T-cell (primary cell): ENCODE measurements at places on chromosomes 1 and 21.

DNA sequence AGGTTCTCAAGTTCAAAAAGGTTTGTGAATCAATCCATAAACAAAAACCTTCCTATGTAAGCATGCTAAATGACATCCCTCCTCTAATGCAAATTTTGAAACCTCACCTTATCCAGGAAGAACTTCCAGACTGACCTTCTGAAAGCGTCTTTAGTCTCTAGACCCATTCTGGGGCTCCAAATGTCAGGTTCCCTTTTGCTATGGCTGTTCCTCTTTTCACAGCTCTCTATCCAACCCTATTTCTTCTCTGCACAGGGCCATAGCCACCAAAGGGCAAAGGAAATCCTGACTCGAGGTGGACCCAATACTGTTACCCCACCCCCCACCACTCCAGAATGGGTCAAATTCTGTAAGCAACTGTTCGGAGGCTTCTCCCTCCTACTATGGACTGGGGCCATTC, 3.4 kb downstream of the ATP1A4 start:
- no peaks in the 10 kb centered on the region for H3K4me1 ChIP-seq
- DNase-seq: no peak
- H3K4me3 ChIP-seq: no peak overlapping the region

DNA sequence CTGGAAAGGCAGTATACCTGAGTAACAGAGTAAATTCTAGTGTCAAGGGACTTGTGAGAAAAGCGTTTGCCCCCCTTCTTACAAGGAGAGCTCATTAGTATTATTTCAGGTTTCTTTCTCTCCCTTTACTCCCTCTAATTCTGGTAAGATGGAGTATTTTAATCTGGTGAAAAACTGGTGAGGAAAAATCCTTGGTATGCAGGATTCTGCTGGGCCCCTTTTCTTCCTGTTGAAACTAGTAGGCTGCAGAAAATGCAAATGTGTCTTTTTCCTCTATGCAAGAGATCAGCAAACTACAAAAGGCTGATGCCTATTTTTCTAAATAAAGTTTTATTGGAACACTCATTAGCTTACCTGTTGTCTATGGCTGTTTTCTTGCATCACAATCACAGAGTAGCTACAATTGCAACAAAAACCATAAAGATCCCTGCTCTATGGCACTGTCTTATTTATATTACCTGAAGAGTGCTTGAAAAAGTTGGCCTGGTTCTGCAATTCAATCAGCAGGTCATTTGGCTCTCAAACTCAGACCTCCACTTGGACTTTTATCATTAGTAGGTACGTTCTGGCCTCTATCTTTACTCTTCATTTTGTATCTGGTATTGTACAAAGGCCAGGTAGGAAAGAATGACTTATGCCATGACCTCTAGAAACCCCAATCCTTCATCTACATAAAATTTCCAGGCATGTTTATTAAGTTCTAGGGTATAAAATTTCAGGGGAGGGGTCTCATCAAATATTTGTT, 109.6 kb downstream of the AKT3 start:
- H3K4me1 ChIP-seq: no peaks in the 10 kb centered on the region
- H3K27ac ChIP-seq: no peak overlapping the region
- H3K36me3 ChIP-seq: no peaks in the 10 kb centered on the region
- no peaks in the 10 kb centered on the region for H3K27me3 ChIP-seq
- DNase-seq: no peak

DNA sequence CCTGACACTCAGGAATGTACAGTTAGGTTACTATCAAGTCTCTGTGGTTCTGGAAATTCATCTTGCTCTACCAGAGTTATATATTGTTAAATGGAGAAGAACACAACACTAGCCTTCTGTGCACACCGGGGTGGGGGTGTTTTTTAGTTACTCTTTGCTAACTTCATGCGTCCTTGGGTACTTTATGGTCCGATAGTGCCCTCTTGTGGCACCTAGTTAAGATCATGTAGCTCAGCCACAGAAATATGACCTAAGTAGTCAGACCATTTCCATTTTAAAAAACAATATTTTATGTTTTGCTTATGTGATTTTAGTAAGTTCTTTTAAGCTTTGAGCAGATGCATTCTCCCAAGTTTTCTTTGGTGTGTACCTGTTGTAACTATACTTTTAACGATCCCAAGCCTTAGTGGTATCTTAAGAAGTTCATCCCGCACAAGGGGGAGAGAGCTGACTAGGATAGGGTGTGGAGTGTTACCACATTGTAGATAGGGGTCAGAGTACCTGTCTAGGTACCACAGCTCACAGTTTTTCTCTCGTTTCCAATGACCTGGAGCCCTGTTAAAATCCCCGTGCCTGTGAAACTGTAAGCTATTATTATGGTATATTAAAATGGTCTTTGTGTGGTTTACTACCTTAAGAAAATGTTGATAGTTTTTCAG, 20.6 kb upstream of the SH3D21 start:
- H3K36me3 ChIP-seq: peaks cover 8% of the 10 kb centered on the region
- H3K4me1 ChIP-seq: no peaks in the 10 kb centered on the region
- no peaks in the 10 kb centered on the region for H3K27me3 ChIP-seq
- no peak overlapping the region for H3K4me3 ChIP-seq

DNA sequence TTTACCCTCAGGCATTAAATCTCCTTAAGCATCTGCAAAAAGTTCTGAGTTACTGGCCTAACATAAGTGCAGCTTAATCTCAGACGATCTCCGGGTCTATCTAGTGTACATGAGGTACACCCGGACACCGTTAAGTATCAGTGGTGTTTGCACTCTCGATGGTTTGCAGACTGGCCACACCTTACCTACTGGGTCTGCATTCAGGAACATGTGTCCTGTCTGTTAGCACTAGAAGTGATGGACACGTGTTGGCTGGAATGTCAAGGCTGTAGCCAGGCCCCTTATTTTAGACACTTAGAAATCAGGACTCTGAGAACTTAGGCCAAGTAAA, 783 bp upstream of the AGL start:
- DNase-seq: no peak
- H3K27ac ChIP-seq: peak overlapping the region; percentile 71
- no peaks in the 10 kb centered on the region for H3K27me3 ChIP-seq

DNA sequence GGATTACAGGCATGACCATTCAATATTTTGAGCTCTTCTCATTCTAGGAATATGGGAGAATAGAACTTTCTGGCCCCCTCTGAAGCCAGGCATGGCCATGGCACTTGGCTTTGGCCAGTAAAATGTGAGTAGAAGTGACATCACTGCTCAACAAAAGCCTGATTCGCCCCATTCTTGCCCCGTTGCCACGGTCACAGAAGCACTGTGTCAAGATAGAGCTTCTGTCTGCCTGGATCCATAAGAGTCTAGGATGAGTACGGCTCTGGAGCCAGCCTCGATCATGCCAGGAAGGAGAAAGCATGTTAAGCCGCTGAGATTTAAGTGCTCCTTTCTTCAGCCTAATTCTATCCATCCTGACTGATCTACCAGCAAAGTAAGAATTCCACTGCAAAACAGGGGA, 113.1 kb downstream of the TIAM1 start:
- H3K27ac ChIP-seq: no peak overlapping the region

GRCh38 chr1:29258976-29259801, 22.9 kb downstream of the PTPRU start:
- no peak for DNase-seq
- H3K4me1 ChIP-seq: no peaks in the 10 kb centered on the region
- H3K4me3 ChIP-seq: peak overlapping the region; percentile 52
- H3K27me3 ChIP-seq: peaks cover 59% of the 10 kb centered on the region
- no peaks in the 10 kb centered on the region for H3K36me3 ChIP-seq

- peaks cover 8% of the 10 kb centered on the region for H3K27me3 ChIP-seq
- DNase-seq: no peak
- H3K4me3 ChIP-seq: peak overlapping the region; percentile 77
Observed at GRCh38 chr21:41926117-41926806, 27.6 kb downstream of the C2CD2 start.

- H3K27ac ChIP-seq: no peak overlapping the region
- no peak for DNase-seq
- no peak overlapping the region for H3K4me3 ChIP-seq
- H3K27me3 ChIP-seq: no peaks in the 10 kb centered on the region
- no peaks in the 10 kb centered on the region for H3K36me3 ChIP-seq
- H3K4me1 ChIP-seq: no peaks in the 10 kb centered on the region
Observed at GRCh38 chr1:218817071-218817470, 356.6 kb upstream of the LYPLAL1 start.

DNA sequence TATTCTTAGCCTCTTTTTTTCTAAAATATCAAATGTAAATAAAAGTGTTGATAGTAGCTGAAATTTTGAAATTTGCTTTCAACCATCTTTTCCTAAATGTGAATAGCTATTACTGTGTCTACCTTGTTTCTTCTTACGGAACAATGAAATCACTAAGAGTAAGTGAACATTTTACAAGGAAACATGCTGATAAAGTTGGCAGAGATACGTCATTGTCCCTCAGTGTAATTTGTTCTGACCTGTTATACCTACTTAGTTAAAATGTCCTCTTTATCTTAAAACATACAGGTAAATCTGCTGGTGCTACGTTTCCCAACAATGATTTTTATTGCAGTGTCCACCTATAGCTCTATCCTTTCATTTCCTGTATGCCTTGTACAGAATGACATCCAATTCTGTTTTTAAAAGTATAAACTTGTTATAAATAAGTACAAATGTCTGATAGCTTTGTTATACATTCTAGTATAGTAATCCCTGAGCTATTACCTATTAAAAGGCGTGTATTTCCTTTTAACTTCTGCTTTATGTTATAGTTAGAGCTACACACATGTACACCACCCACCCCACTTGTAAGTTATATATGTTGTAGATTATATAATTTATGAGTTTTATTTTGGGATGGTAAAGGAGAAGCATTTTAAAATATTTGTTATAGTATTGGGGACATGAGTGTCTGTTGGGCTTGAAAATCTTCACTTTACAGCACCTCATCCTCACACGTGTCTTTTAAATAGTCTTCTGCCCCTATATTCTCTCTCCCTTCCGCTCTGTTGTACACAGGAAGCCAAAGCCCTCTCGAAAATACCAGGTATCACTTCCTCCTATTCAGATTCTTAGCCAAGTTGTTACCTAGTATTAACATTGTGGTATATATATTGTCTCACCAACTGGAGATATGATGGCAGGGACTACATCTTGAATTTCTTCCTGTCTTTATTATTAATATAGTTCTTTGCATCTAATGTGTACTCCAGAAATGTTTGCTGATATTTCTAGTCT, 25.2 kb downstream of the LAMC1 start:
- no peak for DNase-seq
- H3K4me1 ChIP-seq: peaks cover 3% of the 10 kb centered on the region
- H3K36me3 ChIP-seq: no peaks in the 10 kb centered on the region
- H3K27ac ChIP-seq: no peak overlapping the region
- no peaks in the 10 kb centered on the region for H3K27me3 ChIP-seq
- no peak overlapping the region for H3K4me3 ChIP-seq

- peak overlapping the region; percentile 100 for H3K4me3 ChIP-seq
- DNase-seq: no peak
Observed at GRCh38 chr1:145994391-145995120, 1.8 kb downstream of the TXNIP start.

DNA sequence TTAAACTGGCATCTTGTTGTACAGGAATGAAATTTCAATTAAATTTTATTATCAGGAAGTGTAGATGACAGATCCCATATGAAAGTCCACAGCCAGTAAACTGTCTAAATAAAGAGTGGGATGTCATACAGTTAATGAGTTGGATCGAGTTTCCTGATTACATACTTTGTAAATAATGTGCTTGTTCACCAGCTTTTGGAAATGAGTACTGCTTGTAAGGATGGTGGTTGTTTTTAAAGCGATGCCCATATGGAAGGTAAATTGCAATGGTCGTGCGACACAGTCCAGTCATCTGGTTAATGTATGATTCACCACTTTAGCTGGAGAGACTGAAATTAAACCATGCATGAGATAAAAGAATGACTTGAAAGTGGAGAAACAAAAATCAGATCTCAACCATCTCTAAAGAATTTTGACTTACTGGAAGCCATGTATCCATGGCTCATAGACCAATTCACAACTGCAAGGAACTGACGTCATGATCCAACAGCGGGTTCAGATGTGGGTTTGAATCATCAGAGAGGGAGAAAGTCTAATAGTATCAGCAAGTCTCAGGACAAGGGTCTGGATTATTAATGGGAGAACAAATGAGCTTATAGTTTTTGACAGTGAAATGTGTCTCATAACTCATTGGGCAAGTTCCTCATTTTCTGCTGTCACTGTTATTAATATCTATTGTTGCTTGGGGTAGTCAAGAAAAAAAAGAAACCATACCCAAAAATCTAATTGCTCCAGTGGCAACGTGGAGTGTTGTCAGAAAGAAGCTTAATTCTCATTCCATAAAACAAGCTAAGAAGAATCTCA, 49.0 kb downstream of the MAP10 start:
- no peaks in the 10 kb centered on the region for H3K36me3 ChIP-seq
- no peak overlapping the region for H3K27ac ChIP-seq
- H3K27me3 ChIP-seq: no peaks in the 10 kb centered on the region
- no peaks in the 10 kb centered on the region for H3K4me1 ChIP-seq
- H3K4me3 ChIP-seq: no peak overlapping the region

DNA sequence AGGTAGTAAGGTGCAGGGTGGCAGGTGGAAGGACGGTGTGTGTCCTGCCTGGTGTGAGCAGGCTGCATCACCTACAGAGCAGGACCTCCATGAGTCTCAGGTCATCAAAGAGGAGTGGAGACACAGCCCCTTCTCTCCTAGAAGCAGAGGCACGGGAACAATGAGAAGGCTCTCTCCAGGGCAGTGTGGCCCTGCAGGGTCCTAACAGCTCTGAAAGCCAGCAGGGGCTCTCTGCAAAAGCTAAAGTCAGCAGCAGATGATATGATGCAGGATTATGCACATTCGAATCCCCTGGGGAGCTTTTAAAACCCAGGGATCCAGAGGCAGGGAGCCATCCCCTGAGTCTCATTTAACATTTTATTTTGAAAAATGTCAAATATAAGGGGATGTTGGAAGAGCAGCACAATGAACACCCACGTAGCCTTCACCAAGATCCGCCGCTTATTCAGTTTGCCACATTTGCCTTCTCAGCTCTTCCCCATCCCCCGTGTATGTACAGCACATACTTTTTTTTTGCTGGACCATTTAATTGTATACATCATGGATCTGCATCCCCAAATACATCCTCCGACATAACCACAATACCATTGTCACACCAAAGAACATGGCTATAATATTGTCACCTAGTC, 88.1 kb downstream of the CNIH3 start:
- no peaks in the 10 kb centered on the region for H3K27me3 ChIP-seq
- H3K36me3 ChIP-seq: no peaks in the 10 kb centered on the region
- H3K4me3 ChIP-seq: no peak overlapping the region
- no peaks in the 10 kb centered on the region for H3K4me1 ChIP-seq
- DNase-seq: no peak

DNA sequence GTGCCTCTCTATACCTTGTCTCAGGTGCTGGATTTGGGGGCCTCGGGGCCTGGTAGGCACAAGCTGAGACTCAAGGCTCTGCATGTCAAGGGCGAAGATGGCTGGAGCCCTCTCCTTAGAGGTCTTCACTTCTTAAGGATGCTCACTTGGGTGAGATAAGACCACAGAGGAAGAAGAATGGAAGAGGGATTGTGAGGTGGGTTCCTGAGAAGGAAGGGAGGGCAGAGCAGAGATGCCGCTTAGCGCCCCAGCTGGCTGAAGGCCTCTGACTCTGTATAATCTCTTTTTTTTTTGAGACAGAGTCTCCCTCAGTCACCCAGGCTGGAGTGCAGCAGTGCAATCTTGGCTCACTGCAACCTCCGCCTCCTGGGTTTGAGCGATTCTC, 32.2 kb downstream of the SOX13 start:
- no peak for DNase-seq
- H3K4me1 ChIP-seq: peaks cover 56% of the 10 kb centered on the region
- peak overlapping the region; percentile 72 for H3K27ac ChIP-seq
- H3K27me3 ChIP-seq: peaks cover 6% of the 10 kb centered on the region

- H3K4me3 ChIP-seq: no peak overlapping the region
- DNase-seq: no peak
- no peaks in the 10 kb centered on the region for H3K27me3 ChIP-seq
- no peaks in the 10 kb centered on the region for H3K36me3 ChIP-seq
- no peak overlapping the region for H3K27ac ChIP-seq
Observed at GRCh38 chr1:241022366-241022765, 334.6 kb downstream of the RGS7 start.
